Stomach (tissue), 19 donors: ENCODE measurements at places on chromosomes 2 and 18. TPM values are rescaled to one million over a fixed set of nuclear protein-coding genes. Genes with fewer than 3 reads are reported as not detected.
A peak's percentile ranks its signal among the peaks of the same experiment; 100 is the strongest.

GRCh38 chr2:120299561-120299960 lies 46.4 kb upstream of the INHBB start:
- no peak for DNase-seq

DNA sequence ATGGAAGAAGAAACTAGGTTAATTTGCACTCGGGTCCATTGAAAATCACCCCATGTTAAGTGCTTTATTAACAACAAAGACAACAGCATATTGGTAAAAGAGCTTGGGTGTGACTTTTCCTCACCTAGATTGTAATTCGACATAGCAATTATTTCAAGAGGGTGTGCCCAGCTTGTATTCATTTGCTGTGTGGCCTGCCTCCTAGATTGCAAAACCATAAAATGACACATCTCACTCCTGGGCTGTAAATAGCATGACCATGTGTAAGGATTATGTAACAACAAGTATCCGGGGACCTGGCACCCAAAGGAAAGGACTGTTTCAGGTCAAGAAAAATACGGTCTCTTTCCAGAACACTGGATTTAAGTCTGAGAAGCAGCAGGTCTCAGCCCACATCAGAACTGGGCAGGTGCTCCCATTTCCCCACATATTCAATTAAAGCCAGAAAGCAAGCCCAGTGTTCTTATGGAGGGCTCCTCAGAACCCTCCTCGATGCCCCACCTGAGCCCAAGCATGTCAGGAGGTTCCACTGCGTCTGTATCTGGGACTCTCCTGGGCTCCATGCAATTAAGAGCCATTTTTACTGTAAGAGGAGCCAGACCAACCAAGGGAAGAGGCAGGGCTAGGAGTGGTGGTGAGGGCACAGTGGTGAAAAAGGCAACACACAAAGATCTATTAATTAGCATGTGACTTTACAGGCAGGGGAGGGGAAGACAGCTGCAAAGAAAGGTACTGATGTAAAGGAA lies 39.2 kb downstream of the MREG start:
- DNase-seq: peak; percentile 38

Gene CNTNAP5
- total RNA-seq: not detected

Gene EML6
- total RNA-seq: 1.8 TPM

Gene NAB1
- total RNA-seq: 61.6 TPM

Gene IKZF2
- total RNA-seq: 19.3 TPM
